ENCODE measurements at places on chromosomes 4 and X.

- DNase-seq, result no peak
These were observed 244.2 kb downstream of the ANKRD50 start for GRCh38 chr4:124468360-124468759.

DNA sequence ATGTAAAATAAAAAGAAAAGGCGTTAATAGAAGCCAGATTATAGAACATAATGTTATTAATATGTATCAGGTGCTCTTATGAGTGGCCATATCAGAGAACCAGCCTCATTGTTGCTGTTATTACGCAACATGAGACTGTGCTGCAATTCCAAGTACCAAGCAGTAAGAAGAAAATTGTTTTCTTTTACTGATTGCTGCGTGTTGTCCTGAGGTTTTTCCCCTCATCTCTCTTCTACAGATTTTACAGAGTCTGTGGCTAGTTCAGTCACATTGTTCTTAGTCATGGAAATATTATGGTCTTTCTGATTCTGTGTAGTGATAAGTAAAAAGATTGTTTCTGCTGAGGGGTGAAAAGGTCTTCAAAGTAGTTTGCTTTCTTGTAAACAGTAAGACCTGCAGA is 55.9 kb downstream of the NPNT start:
- DNase-seq, result no peak

DNA sequence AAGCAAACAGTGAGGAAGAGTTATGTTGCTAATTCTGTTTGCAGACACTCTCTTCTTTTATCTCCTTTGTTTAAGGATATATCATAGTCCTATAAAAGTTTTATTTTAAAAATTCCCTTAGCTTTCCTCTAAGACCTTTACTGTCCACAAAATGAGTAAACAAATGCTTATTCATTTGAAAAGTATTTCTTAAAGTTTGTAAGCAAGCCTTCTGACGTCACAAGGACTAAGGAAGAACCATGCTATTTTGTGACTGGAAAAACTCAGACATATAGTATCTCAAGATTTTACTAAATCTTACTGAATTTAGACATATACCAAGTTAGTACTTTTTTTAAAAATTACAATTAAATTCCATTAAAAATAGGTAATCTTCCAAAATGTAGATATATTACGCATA is 5.2 kb upstream of the RBMXL3 start:
- DNase-seq, result no peak

DNA sequence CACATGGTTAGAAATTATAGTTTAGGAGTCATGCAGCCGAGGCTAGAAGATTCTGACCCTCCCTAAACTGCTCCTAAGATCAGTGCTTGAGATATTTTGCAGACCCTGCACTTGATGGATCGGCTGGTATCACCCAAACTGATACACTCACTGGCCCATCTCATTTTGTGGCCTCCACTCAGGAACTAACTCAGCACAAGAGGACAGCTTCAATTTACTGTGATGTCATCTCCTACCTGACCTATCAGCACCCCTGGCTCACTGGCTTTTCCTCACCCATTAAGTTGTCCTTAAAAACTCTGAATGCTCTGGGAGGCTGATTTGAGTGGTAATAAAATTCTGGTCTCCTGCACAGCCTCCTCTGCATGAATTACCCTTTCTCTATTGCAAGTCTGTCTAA is 450.9 kb downstream of the PCDH10 start:
- DNase-seq, result no peak

DNA sequence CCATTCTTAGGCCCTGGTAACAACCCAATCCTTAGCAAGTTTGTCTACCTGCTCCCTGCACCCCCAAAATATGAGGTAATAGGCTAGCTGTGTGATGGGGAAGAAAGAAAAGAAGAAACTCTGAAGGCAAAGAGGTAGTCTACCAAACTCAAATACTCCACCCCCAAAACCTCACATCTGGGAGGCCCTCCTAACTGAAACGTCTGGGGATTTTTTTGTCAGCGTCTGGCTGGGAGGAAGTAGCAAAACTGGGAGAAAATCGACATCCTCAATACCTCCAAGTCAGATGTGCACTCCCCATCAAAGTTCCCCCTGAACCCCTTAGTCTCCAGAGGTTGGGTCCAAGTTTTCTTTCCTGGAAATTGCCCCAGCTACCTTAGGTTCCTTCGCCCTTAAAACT is 1.0 kb downstream of the LAMP2 start:
- no peak for DNase-seq

DNA sequence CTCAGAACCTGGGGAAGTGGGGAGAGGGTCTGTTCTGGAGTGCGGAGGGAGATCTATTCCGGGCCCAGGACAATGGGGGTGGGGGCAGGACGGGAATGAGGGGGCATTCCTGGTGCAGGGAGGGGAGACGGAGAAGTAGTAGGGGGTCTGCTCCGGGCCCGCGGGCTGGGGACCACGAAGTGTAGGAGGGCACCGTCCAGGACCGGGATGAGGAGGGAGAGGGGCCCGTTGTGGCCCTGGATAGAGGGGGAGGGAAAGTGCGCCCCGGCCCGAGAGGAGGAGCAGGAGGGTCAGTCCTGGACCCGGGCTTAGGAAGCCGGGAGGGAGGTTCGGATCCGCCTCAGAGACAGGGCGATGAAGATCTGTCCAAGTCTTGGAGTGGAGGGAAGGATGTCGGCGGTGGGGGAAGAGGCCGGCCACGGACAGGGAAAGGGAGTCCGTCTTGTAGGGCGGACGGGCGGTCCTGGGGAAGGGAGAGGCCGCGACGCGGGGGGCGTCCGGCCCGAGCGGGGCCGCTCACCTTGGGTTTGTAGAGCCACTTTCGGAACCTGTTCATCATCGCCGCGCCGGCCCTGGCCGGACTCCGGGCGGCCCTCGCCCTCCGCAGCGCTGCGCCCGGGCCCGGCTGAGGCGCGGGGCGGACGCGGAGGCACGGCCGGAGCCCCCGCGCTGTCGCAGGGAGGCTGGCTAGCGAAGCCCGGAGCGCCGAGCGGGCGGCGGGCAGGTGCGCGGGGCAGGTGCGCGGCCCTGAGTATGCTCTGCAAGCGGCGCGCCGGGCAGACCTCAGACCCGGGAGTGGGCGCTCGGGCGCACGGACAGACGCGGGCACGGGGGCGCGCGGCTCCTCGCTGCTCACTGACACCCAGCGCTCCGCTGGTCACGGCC is at the start of gene ZFYVE28:
Gene ZFYVE28, minus strand, starts transcription at position 881 of the 885 bp plus-strand sequence. Its CDS starts 322 bp downstream, at position 559.
- DNase-seq, result no peak

DNA sequence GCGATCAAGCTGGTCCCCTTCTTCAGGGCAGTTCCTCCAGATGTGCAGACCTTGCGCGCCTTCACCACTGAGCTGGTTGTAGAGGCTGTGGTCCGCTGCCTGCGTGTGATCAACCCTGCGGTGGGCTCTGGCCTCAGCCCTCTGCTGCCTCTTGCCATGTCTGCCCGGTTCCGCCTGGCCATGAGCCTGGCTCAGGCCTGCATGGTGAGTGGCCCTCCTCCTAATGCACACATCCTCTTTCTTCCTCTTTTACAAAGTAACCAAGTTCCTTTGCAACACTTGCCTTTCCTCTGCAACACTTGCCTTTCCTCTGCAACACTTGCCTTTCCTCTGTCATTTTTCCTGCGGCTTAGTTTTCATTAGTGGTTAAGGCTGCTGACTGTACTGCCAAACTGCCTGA is 1.8 kb downstream of the CCDC22 start:
- DNase-seq, result no peak

DNA sequence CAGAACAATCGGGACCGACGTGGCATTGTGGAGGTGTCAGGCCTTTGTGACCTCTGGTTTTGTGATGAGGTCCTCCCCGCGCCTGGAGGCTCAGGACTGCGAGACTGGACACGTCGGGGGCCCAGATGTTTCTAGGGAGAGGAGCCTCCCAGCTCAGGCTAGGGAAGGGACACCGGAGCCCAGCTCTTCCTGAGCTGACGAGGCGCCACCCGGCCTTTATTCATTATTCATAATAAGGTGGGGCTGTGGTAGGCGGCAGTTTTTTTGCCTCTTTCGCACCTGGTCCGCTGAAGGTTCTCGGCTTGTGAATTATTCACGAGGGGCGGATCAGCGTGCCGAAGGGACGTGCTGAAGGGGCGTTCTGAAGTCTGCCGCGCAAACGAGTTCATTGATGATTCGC is 2.3 kb upstream of the UBA1 start:
- DNase-seq, result peak; percentile 56

GRCh38 chr4:129344058-129344457 is 248.1 kb downstream of the C4orf33 start:
- DNase-seq, result peak; percentile 59

DNA sequence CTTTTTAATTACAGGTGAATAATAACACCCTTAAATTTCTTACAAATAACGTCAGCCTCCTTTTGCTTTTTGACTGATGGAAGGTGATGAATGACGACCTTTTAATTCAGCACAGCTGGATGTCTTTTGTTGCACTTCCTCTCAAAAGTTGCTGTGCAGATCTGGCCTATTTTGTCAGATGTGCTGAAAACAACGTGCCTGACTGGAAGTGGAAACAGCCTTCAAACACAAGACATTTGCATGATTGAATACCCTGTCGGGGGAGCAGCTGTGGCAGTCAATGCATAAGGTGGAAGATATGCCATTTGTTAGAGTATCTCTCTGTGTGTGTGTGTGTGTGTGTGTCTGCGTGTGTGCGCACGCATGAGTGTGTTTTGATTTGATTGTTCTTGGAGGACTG is 579.7 kb downstream of the SPRY1 start:
- DNase-seq, result no peak

- DNase-seq, result no peak
These were observed 28.7 kb downstream of the CCNG2 start for GRCh38 chr4:77185686-77186085.

GRCh38 chr4:3042226-3042625 is 32.1 kb downstream of the HTT-AS start:
- no peak for DNase-seq

GRCh38 chr4:117239434-117239833 is 154.1 kb upstream of the TRAM1L1 start:
- no peak for DNase-seq

- no peak for DNase-seq
These were observed 47.6 kb upstream of the ADAD1 start for GRCh38 chr4:122331195-122331594.

DNA sequence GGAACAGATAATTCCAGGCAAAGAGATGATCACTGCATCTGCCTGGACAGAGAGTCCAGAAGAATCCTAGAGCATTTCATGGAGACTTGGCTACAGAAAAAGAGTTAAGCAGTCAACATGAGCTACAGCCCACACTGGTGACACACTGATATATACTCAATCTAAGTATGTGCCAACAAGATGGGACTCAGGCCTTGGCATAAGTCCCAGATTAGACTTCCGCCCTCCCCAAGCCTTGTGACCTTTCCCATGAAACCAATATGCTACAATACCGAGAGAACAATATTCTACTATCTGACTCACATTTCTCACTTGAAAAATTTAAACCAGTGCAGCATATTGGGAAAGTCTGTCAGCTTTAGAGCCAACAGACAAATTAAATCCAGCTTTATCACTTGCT is 65.7 kb upstream of the SLITRK2 start:
- no peak for DNase-seq

- DNase-seq, result no peak
These were observed 639.7 kb downstream of the TRIML1 start for GRCh38 chr4:188778905-188779304.

GRCh38 chr4:46994007-46994405 is 625 bp upstream of the GABRA4 start:
- no peak for DNase-seq

DNA sequence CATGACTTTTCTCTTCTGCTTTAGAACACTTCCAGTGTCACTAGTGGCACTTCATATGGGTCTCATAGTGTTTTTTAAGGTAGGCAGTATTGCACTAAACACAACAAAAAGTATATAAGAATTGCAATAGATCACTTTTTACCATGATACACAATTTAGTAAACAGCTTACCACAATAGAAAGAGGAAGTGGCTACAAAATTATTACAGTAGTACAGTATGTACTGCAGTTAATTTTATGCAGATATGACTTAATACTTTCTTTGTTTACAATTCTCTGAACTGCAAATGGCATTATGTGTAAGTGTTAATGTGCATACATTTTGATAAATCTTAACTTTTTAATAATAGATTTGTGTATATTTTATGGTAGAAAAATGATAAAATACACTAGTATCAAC is 157.3 kb downstream of the RRAGB start:
- DNase-seq, result no peak

DNA sequence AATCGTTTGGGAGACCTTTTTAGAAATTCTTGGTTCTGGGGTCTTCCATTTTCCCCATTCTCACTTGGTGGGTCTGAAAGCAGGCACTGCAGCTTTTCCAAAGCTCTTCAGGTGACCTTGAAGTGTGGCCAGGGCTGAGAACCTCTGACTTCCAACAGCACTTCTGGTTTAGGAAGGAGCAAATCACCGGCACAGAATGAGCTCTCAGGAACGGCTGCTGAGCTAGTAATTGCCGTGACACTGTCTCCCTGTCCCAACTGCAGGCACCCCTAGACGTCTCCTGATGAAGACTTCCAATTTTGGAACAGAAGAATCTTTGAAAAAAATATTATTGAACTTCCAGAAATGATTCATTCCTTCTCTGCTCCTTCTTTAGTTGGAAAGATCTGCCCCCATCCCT is 31.3 kb downstream of the CD38 start:
- DNase-seq, result no peak

GRCh38 chrX:47232803-47233332 is at the start of gene USP11:
TSS of gene USP11 (plus strand) at chrX:47233009. CDS start at chrX:47233044, 35 bp downstream.
- DNase-seq, result peak; percentile 37

DNA sequence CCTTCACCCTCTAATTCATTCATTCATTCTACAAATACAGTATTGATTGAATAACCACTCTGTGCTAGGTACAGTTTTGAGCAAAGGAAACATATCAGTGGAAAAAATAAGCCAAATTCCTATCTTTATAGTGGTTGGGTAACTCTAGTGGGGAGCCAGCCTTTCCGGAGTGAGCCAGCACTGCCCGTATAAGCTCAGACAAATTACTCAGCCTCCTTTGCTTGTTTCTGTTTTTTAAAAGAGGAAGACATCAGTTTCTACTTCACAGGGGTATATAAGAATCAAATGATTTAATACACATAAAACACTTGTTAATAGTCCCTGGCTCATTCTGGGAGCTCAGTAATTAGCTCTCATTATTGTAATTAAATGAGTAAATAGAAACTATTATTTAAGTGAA is 238.2 kb upstream of the MAD2L1 start:
- DNase-seq, result no peak

DNA sequence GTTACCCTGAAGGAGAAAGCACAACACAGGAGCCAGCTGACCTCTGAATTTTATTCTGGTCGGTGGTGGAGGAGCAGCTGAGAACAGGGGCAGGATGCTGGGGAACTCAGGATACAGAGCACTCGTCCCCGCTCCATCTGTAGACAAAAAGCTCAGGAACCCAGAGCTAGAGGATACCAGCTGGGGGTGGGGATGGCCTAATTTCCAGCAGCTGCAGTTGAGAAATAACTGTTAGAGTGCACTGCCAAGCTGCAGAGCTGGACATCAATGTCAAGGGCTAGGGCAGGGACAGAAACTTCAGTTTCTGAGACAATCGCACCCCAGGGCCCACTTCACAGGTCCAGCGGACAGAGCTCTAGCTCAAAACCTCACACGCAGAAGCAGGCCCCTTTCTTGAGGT is 122.1 kb upstream of the GUCY1A1 start:
- no peak for DNase-seq

Measured in LoVo (cell line).